Stimulated activated CD4-positive, alpha-beta T cell treated with anti-CD3 and anti-CD28 coated beads, Interleukin-1b, Interleukin-23, amount 100 ng/mL, for 1 hour (primary cell): ENCODE measurements at places on chromosomes 11 and 22.

GRCh38 chr11:86346513-86346912 lies 28.2 kb upstream of the CCDC81 start:
- no peak for DNase-seq

- no peak for DNase-seq
Measured at GRCh38 chr11:113192121-113192925, 122.1 kb upstream of the TTC12 start.

- DNase-seq = no peak
Measured at GRCh38 chr11:68343761-68344256, 31.4 kb downstream of the LRP5 start.

DNA sequence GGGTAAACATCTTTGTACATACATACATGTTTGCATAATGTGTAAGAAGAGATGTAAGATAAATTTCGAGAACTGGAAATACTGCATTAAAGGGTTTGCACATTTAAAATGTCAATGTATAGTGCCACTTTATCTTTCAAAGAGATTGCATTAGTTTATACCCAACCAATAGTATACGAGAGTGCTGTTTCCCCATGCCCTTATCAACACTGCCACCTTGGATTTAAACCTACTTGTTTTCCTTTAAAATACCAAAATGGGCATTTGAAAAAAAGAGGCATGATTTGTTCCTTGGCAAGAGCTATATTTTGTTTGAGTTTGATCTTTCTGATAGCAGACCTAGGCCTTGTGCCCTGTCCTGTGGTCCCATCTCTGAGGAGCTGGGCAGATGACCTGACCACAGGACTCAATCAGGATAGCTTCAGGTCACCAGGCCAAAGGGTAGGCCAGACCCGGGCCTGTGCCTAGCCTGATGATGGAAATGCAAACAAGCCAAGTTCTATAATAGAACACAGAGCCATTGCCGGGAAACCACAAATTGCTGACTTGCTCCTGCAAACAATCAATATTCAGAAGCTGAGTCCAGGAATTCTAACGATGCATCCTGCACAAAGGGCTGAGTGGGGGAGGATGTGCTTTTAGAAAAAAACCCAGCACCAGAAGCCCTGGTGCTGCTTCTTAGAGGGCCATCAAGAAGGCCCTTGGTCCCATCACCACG lies 16.9 kb upstream of the ALG8 start:
- DNase-seq = no peak

DNA sequence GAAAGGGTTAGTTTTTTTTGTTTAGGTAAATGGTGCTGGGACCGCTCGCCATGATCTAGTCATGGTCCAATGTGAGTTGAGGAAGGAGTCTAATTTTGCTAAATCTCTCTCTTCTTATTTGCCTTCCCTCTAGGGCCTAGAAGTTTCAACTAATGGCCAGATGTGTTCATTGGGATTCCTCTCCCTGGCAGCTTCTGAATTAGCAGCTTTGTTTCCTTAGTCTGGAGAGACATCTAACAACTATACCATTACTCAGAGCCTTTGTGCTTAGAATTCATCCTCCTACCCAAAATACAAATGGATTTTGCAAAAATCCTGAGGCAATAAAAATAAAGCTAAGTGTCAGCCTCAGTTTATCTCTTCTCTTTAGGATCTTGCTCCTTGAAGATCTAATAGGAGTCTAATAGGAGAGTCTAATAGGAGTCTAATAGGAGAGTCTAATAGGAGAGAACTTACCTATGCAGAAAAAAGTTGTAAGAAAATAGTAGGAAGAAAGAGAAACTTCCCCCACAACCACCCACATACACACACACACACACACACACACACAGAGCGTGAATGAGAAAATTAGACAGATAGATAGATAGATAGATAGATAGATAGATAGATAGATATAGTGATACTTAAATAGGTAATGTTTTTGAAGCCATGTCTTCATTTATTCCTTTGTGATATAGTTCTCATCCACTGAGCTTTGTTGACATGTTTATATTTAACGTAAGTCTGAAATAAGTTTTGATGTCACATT lies 980.5 kb upstream of the CNTN5 start:
- no peak for DNase-seq

DNA sequence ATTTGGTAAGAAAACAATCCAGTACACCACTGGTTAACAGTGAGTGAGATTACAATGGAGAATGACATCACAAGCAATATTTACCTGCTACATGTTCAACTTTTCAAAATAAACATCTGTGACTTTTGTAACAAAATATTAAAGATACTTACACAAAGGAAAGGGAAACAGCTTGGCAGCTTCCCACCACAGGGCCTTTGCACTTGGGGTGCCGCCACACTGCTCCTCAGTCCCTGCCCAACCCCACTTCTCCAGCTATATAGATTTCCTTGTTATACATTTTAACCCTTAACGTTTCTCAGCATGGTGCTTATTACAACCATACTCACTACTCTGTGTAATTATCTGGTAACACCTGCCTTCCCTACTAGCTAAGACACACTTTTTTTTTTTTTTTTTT lies 10.9 kb downstream of the KMT5B start:
- DNase-seq = no peak

GRCh38 chr11:101254037-101254436 lies 124.4 kb upstream of the PGR start:
- no peak for DNase-seq

- no peak for DNase-seq
Measured at GRCh38 chr11:68504432-68505066, 44.0 kb downstream of the PPP6R3 start.
